ENCODE measurements at places on chromosomes 6 and 20.

DNA sequence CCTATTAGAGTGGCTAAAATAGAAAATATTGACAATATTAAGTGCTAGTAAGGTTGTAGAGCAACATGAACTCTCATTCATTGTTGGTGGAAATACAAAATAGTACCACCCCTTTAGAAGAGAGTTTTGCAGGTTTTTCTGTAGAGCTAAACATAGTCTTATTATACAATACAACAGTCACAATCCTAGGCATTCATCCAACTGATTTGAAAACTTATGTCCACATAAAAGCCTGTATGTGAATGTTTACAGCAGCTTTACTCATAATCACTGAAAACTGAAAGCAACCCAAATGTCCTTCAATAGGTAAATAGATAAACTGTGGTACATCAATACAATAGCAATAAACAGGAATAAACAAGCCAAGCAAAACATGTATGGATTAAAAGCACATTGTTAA is 162.6 kb upstream of the PRND start:
- no peak for DNase-seq

GRCh38 chr6:166156942-166157341 is 10.7 kb downstream of the TBXT start:
- no peak for DNase-seq

DNA sequence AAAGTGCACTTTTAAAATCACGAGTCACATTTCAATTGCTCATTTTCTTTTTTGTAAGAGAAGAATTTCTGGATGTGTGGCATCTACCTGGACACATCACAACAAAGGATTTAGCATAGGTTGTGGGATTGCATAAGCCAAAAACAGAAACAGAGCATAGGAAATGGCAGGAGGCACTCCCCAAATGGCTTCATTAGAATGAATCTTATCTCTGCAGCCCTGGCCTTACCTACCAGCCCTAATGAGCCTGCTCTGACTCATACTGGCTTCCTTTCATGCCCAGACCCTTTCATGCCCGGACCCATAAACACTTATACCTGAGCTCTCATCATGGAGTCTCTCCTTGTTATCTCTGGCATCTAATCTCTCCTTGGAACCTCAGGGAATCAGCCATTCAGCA is 23.9 kb upstream of the SPTLC3 start:
- DNase-seq = no peak

DNA sequence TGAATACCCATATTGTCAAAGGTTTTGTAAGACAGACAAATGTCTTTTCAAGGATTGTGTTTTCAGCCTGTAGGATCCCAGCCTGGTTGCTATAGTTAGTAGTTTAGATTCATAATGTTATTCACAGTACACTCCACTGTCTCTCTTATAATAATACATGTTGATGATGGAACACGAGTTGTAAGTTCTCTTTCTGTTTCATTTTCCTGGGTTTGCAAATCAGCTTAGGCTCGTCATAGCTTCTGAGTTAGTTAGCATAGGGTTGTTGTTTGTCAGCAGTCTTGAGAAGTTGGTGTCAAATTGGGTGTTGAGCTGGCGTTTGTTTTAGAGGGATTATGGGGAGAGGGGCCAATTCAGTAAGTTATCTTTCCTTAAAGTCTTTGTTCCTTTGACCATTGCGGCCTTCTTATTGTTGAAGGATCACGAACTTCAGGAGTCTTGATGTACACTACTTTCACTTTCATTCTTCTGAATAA is 45.8 kb downstream of the QKI start:
- peak; percentile 23 for DNase-seq

DNA sequence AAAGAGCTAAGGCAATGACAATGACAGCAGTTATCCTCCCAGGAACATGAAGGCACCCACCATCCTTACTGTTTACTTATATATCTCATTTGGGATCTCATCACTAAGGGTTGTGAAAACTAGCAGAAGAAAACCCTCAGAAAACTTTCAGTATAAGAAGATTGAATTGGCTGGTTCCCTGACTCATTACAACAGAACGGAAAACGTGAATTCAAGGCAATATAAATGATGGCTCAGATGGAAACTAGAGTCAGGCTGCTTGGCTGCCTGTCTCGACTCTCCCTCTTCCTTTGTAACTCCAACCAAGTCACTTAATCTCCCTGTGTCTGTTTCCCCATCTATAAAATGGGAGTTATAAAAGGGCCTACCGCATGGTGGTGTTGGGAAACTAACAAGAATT is 387.1 kb upstream of the JARID2 start:
- DNase-seq = peak; percentile 48

DNA sequence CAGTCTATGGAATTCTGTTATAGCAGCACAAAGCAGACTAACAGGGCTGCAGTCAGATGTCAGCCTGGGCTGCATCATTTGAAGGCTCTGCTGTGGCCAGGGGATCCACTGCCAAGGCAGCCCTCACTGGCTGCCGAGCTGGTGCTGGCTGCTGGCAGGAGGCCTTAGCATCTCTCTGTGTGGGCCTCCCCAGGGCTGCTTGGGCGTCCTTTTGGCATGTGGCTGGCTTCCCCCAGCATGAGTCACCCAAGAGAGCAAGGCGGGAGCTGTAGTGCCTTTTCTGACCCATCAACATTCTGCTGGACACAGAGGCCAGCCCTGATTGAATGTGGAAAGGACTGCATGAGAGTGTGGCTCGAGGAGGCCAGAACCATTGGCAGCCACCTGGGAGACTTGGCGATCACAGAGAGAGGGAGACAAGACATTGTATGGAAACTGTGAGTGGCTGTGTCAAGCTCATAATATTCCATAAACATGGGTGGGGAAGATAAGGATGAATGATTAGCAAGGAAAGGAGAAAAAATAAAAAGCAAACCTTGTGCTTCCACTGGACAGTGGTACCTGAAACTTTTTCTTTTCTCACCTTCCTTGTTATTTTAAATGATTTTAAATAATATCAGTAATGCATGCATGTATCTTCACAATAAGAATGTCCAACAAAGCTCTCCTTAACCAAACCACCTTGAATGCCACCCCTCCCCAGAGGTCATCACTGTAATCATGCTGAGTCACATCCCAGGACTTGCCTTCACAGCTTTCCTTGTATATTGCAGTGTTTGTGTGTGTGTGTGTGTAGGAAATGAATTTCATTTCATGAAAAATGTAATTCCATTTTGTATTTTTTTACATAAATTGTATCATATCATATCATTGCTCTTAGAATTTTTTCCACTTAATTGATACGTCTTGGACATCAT is 55.0 kb upstream of the VSX1 start:
- DNase-seq = no peak
